ENCODE measurements at places on chromosomes 16 and 17.

GRCh38 chr17:75250009-75250471 lies 11.4 kb downstream of the GGA3 start:
- no peak for DNase-seq

- peak; percentile 55 for DNase-seq
These were observed 64.6 kb downstream of the CYTH1 start for GRCh38 chr17:78717431-78717980.

DNA sequence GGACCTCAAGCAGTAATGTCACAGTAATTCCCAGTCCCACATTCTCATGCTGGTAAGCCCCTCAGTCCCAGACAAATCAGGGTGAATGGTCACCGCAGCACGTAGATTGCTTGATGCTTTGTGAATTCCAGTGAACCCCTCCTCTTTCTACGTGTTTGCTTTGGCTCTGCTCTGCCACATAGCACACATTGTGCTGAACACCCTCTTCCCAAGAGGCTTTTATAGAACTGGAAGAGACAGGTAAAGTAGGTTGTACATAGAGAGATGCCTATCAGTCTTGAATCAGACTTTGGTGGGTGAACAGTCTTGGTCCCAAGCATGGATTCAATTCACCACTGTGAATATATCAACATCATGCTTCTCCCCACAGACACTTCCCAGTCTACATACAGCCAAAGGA lies 579 bp upstream of the KRTAP9-6 start:
- DNase-seq, result no peak

GRCh38 chr17:55654821-55655220 lies 67.8 kb downstream of the TMEM100 start:
- DNase-seq, result no peak

DNA sequence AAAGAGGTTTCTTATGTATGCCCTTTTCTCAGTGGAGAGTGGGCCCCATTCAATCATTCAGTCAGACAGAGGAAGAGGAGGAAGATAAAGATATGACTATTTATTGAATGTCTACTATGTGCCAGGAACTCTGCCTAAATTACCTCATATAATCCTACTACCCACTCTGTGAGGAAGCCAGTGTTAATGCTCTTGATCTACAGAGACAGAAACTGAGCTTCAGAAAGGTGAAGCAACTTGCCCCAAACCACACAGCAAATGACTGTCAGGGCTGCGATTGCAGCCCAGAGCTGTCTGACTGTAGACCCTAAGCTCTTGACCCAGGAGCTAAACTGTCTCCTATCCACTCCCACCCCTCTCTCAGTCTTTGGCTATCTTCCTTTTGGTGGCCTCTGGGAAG lies 8.4 kb downstream of the SRCIN1 start:
- DNase-seq, result no peak

Data from NCI-H187 (cell line).